Heart left ventricle (tissue), 16 donors: ENCODE measurements at places on chromosomes 4 and X. TPM values are rescaled to one million over a fixed set of nuclear protein-coding genes. Genes with fewer than 3 reads are reported as not detected.

Gene SLC25A4
- 1,547 TPM for total RNA-seq

Gene FANCB
- total RNA-seq: 0.38 TPM

Gene ABCG2
- 2.4 TPM for total RNA-seq

Gene CFAP47
- not detected for total RNA-seq

Gene NAP1L2
- total RNA-seq: 10.9 TPM

Gene FAAH2
- 0.37 TPM for total RNA-seq

Gene ADH1C
- total RNA-seq: 1.6 TPM

DNA sequence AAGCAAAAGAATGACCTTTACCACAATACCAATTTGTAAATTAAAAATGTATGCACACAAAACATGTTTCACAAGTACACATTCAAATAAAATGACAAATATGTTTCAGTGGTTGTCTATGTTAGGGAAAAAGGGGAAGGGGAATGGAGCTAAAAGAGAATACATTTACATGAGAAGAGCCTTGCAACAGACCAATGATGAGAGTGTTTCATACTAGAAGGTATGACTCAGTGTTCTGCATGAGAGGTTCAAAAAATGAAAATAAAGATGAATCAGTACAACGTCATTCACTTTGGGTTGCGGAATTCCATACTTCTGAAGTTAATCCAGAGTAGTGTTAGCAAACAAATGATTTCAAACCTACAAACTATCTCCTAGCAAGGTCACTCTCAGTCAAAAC is 51.7 kb downstream of the RPGR start:
- H3K4me1 ChIP-seq: no peaks in the 10 kb centered on the region
- peaks cover 4% of the 10 kb centered on the region for H3K27me3 ChIP-seq
- no peak for DNase-seq
- no peaks in the 10 kb centered on the region for H3K36me3 ChIP-seq
- H3K4me3 ChIP-seq: no peak overlapping the region
- no peak overlapping the region for H3K27ac ChIP-seq

- H3K4me1 ChIP-seq: no peaks in the 10 kb centered on the region
- H3K36me3 ChIP-seq: no peaks in the 10 kb centered on the region
- no peak overlapping the region for H3K27ac ChIP-seq
- DNase-seq: no peak
Measured at GRCh38 chr4:6172093-6172926, 28.0 kb downstream of the JAKMIP1 start.

GRCh38 chr4:136392576-136392975 is 1139.7 kb downstream of the PCDH18 start:
- no peaks in the 10 kb centered on the region for H3K4me1 ChIP-seq
- no peak for DNase-seq
- no peak overlapping the region for H3K4me3 ChIP-seq
- no peaks in the 10 kb centered on the region for H3K27me3 ChIP-seq
- H3K27ac ChIP-seq: no peak overlapping the region
- no peaks in the 10 kb centered on the region for H3K36me3 ChIP-seq

GRCh38 chr4:28238876-28239275 is 1378.2 kb downstream of the STIM2 start:
- no peak overlapping the region for H3K4me3 ChIP-seq
- no peaks in the 10 kb centered on the region for H3K36me3 ChIP-seq
- DNase-seq: no peak
- H3K27me3 ChIP-seq: no peaks in the 10 kb centered on the region
- no peak overlapping the region for H3K27ac ChIP-seq

GRCh38 chr4:31917334-31917733 is 1197.2 kb downstream of the PCDH7 start:
- H3K27ac ChIP-seq: no peak overlapping the region
- H3K27me3 ChIP-seq: no peaks in the 10 kb centered on the region
- no peaks in the 10 kb centered on the region for H3K36me3 ChIP-seq
- no peak for DNase-seq
- H3K4me1 ChIP-seq: no peaks in the 10 kb centered on the region

- no peaks in the 10 kb centered on the region for H3K36me3 ChIP-seq
- no peak for DNase-seq
- H3K4me1 ChIP-seq: no peaks in the 10 kb centered on the region
- H3K27ac ChIP-seq: no peak overlapping the region
Measured at GRCh38 chr4:97003715-97004114, 1139.6 kb downstream of the STPG2 start.

- H3K27me3 ChIP-seq: no peaks in the 10 kb centered on the region
- H3K4me3 ChIP-seq: no peak overlapping the region
- no peak overlapping the region for H3K27ac ChIP-seq
- H3K4me1 ChIP-seq: no peaks in the 10 kb centered on the region
Measured at GRCh38 chrX:128685387-128685786, 633.2 kb upstream of the ACTRT1 start.

GRCh38 chr4:155241664-155242063 is 33.2 kb downstream of the NPY2R start:
- H3K27ac ChIP-seq: no peak overlapping the region
- H3K27me3 ChIP-seq: no peaks in the 10 kb centered on the region
- H3K36me3 ChIP-seq: no peaks in the 10 kb centered on the region
- no peak for DNase-seq
- no peaks in the 10 kb centered on the region for H3K4me1 ChIP-seq
- H3K4me3 ChIP-seq: no peak overlapping the region

GRCh38 chr4:3485011-3485791 is 22.1 kb downstream of the DOK7 start:
- H3K4me1 ChIP-seq: peaks cover 39% of the 10 kb centered on the region
- no peaks in the 10 kb centered on the region for H3K27me3 ChIP-seq
- H3K36me3 ChIP-seq: no peaks in the 10 kb centered on the region
- DNase-seq: no peak
- peak overlapping the region; percentile 89 for H3K27ac ChIP-seq
- no peak overlapping the region for H3K4me3 ChIP-seq

- no peaks in the 10 kb centered on the region for H3K27me3 ChIP-seq
- H3K4me3 ChIP-seq: no peak overlapping the region
- peaks cover 9% of the 10 kb centered on the region for H3K36me3 ChIP-seq
- DNase-seq: no peak
Measured at GRCh38 chr4:78584863-78585547, 33.4 kb downstream of the ANXA3 start.

- no peak overlapping the region for H3K4me3 ChIP-seq
- H3K27me3 ChIP-seq: no peaks in the 10 kb centered on the region
- H3K4me1 ChIP-seq: no peaks in the 10 kb centered on the region
- H3K27ac ChIP-seq: no peak overlapping the region
Measured at GRCh38 chr4:83320548-83320947, 14.1 kb downstream of the HPSE start.

GRCh38 chr4:147207911-147208310 is 262.2 kb upstream of the TTC29 start:
- DNase-seq: no peak
- no peaks in the 10 kb centered on the region for H3K4me1 ChIP-seq
- H3K4me3 ChIP-seq: no peak overlapping the region
- no peaks in the 10 kb centered on the region for H3K36me3 ChIP-seq
- no peak overlapping the region for H3K27ac ChIP-seq

- no peaks in the 10 kb centered on the region for H3K36me3 ChIP-seq
- no peak overlapping the region for H3K27ac ChIP-seq
- no peak overlapping the region for H3K4me3 ChIP-seq
- H3K4me1 ChIP-seq: no peaks in the 10 kb centered on the region
- no peaks in the 10 kb centered on the region for H3K27me3 ChIP-seq
Measured at GRCh38 chr4:95466791-95467190, 82.0 kb downstream of the UNC5C start.
